GOT3 (cell line): ENCODE measurements at places on chromosomes 11 and 22.

DNA sequence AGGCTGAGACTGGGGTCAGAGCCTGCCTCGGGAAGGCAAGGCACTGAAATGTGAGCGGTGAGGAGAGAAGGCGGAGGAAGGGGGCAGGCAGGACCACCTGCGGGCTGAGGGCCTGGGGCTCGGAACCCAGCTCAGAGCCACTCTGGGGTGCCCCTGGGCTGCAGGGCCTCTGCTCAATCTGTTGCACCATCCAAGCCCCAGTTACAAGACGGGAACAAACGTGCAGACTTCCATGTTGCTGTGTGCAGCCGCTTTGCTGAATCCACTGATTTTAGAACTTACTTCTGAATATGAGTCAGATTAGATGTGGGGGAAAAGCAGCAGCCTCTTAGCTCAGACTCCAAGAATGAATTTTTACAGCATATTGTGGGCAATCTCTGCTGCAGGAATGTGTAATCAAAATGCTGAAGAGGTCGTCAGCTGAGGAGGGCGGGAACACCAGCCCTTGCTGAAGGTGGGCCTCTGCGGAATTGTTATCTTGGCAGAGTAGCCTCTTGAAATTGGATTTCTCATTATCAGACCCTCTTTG lies 21.6 kb downstream of the PARVG start:
- DNase-seq: no peak

DNA sequence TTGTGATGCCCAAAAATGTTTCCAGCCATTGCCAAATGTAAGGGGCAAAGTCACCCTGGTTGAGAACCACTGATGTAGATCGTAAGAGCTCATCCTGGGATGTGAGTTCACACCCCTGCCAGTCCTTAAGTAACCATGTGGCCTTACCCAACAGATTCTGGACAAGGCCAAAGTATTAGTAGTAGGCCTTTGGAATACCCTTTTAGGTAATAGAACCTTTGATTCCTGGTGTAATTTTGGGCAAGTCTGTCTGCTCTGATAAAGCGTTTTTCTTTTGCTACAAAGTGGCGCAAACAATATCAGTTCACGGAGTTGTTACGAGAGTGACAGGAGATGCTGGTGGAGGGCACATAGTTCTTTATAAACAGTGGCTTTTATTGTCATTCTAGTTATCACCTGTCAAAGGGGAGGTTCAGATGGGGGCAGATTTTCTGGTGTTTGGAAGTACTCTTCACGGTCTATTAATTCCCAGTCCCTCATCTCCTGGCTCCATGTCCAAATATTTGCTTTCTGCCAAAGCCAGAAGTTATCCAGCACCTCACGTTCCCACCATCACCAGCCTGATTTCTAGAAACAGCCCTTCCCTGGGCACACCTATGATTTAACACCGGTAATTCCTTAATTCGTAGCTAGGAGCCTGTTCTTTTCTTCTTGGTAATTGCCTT lies 73.8 kb upstream of the CRYBB3 start:
- DNase-seq: no peak

GRCh38 chr11:78576549-78577097 lies 2.0 kb upstream of the NARS2 start:
- no peak for DNase-seq

GRCh38 chr11:17413414-17414316 lies 25.2 kb upstream of the KCNJ11 start:
- DNase-seq: no peak

DNA sequence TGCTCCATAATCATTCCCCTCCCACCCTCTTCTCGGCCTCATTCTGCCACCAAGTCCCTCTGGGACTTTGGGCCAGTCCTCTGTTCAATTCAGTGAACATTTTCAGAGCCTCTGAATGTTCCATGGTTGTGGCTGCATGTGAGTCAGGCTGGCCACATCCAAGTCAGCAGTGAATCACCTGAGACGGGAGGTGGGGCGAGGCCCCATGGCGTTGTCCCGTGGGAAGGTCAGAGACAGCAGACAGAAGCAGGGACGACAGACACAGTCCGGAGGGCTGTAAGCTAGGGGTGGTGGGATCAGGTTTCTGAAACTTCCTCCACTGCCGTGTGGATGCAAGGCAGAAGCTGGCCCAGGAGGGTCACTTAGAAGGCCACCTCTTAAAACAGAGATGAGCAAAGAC lies 324.8 kb downstream of the MN1 start:
- DNase-seq: no peak

- DNase-seq: no peak
Measured at GRCh38 chr22:42773167-42773566, 52.5 kb upstream of the A4GALT start.

GRCh38 chr22:39724857-39725256 lies 154.3 kb downstream of the CACNA1I start:
- no peak for DNase-seq

- DNase-seq: no peak
Measured at GRCh38 chr11:84355911-84356310, 1069.7 kb upstream of the CCDC90B start.

- DNase-seq: no peak
Measured at GRCh38 chr11:110250168-110250567, 46.2 kb downstream of the RDX start.

- no peak for DNase-seq
Measured at GRCh38 chr11:62804310-62805075, 747 bp downstream of the NXF1 start.

DNA sequence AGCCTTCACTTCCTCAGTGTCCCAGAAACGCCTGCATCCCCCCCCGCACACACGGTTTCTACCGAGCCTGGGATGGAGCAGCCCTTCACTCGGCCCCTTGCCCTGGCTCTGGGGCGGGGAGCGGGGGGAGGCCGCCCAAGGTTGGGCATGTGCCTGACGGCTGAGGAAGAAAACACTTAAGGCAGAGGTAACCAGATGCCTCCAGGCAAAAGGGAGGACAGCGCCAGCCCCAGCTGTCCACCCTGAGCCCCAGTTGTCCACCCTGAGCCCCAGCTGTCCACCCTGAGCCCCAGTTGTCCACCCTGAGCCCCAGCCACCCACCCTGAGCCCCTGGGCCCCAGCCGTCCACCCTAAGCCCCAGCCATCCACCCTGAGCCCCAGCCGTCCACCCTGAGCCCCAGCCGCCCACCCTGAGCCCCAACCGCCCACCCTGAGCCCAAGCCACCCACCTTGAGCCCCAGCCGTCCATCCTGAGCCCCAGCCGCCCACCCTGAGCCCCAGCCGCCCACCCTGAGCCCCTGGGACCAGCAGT lies 3.8 kb upstream of the TTLL8 start:
- DNase-seq: no peak

GRCh38 chr11:76456571-76456970 lies 11.8 kb downstream of the EMSY start:
- DNase-seq: no peak

- DNase-seq: no peak
Measured at GRCh38 chr11:57751176-57751575, 443 bp downstream of the BTBD18 start.

GRCh38 chr22:45155050-45155840 lies 8.5 kb upstream of the NUP50 start:
- DNase-seq: no peak

DNA sequence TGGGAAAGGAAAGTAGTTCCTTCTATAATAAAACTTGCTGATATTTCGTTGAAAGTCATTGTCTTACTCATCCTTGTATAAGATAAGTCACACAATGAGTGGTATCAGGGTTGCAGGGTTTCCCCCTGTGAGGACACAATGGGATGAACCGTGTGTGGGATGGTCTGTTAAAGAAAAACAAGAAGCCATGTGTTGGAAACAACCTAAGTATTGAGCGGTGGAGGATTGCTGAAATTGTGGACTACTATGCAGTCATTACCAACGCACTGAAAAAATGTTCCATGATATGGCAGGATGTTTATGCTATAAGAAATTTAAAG lies 28.6 kb downstream of the PTPRJ start:
- DNase-seq: no peak

GRCh38 chr11:65427691-65428577 lies 5.3 kb downstream of the NEAT1 start:
- DNase-seq: no peak

GRCh38 chr11:69312453-69313404 lies 18.8 kb downstream of the MYEOV start:
- no peak for DNase-seq

DNA sequence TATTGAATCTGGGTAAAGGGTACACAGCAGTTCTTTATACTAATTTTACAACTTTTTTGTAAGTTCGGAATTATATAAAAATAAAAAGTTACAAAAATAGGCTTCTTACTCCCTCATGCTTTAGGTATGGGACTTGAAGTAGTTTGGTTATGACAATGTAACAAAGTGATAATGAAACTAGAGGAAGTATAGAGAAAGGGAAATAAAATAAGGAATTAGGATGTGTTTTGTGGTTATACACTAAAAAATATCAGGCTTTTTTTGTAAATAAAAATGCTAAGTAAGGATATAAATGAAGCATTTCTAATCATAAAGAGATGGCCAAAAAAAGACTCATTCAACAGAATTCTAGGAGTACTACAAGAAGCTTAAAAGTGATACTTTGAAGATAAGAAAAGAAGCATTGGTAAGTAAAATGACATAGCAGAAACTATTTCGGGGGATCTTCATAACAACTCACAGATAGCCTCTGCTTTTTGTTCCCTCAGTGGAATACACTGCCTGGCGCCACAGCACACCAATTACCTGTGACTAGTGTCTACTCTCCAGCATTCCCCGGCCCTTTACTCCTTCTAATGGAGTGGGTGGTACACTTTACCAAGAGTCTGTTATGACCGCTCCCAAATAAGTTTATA lies 322.7 kb upstream of the PITPNB start:
- no peak for DNase-seq

GRCh38 chr11:23166376-23166775 lies 306.1 kb upstream of the CCDC179 start:
- DNase-seq: no peak

DNA sequence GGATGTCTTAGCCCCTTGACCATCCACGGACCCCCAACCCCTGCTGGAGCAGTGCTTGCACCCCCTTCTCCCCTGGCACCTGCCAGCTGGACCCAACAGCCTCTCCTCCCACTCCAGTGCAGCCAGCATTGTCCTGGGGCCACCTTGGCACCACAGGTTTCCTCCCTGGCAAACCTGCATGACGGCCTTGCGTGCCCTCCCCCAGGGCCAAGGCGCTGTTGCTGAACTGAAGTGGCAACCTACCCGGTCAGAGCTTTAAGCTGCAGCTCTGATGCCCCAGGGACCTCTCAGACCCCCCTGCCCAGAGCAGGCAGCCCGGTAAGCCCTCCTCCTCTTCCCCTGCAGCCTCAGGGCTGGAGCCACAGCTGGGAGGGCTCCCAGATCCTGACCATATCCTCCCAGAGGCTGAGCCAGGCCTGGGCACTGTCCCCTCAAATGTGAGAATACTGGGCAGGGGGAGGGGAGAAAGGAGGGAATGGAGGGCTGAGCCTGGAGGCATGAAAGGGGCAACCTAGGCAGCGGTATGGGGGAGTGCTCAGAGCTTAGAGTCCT lies 1.8 kb upstream of the LRRC75B start:
- no peak for DNase-seq

DNA sequence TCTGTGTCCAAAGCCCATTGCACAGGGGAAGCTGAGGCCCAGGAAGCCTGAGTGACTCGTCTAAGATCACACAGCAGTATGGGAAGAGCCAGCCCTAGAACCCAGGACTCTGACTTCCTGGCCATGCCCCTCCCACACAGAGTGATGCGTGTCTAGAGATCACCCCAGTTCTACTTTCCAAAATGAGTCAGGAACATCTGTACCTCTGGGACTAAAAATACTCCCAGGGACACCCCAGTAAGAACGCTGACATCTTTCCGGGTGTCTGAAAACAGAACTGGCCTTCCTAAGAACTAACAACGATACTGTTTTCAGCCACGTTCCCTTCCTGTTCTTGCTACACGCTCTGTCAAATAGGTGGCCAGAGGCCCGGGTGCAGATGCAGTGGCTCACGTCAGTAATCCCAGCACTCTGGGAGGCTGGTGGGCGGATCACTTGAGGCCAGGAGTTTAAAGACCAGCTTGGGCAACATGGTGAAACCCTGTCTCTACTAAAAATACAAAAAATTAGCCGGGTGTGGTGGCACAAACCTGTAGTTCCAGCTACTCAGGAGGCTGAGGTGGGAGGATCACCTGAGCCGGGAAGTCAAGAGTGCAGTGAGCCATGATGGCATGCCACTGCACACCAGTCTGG lies 21.7 kb upstream of the PDGFB start:
- DNase-seq: no peak

- no peak for DNase-seq
Measured at GRCh38 chr11:8013833-8014232, 26.7 kb downstream of the EIF3F start.

GRCh38 chr22:24512043-24512442 lies 16.9 kb downstream of the UPB1 start:
- DNase-seq: no peak
